ENCODE measurements at places on chromosomes 5 and 9.

DNA sequence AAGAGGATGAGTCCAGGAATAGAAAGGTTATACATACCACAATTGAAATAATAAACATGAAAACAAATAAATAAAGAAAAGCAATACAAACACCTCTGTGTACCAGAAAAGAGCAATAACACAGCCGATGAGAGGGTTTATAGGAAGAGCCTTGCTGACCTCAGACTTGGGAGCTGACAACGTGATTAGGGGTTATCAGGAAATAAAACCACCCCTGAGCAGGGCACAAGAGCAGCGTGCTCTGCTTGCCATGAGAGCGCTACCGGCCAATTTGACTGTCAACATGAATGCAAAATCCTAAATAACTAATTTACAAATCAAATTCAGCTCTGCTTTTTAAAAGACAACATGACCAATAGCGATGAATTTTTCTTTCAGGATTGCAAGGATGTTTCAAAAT is 2.6 kb upstream of the FREM1 start:
- DNase-seq = no peak

DNA sequence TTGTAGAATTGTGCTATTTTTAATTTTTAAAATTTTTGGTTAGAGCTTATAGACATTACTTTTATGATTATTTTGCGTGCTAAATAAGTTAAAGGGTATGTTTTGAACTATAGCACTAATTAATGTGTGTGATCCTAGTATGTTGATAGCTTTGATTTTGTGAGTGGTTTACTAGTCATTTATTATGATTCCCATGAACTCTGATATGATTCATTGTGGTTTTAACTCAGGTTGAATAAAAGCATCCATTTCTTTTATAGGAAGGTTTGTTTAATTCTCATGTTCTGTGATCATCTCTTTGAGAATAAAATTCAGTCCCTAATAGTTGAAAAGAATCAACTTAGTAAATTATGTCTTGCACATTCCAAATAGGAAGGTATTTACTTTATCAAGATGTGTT is 22.5 kb downstream of the C5orf22 start:
- no peak for DNase-seq

DNA sequence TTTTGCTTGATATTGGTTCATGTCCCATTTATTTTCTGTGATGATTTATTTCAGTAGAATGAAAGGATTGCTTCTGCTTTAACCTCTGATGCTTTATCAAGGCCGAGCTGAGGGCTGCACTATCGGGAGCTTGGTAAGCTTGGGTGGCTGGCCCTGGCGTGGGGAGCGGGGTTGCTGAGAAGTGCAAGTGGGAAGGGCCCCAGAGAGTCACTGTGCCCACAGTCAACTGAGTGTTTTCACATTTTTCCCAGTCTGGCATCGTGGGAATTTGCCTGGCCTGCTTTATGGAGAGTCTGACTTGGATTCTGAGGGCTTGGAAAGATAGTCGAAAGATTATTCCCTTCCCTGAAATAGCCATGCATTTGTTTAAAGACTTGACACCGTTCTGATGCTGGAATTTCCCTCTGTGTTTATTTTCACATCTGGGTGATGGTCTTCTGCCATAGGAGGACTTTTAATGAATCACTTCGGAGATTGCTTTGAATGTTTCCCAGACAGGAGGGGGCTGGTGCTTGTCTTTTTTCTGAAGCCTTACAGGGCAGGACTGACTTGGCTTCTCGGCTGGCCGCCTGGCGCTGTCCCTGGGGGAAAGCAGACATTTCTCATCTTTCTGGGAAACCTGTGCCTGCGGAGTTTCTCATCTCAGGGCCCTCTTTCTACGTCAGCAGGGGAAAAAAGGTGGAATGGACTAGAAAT is 139.0 kb downstream of the BOD1 start:
- DNase-seq = no peak

- DNase-seq = no peak
Measured at GRCh38 chr5:148390914-148391313, 7.2 kb downstream of the FBXO38 start.

GRCh38 chr9:129253803-129254381 is 75.8 kb upstream of the IER5L start:
- DNase-seq = no peak
